Adipocyte (in vitro differentiated cells): ENCODE measurements at places on chromosomes 1 and 21.

DNA sequence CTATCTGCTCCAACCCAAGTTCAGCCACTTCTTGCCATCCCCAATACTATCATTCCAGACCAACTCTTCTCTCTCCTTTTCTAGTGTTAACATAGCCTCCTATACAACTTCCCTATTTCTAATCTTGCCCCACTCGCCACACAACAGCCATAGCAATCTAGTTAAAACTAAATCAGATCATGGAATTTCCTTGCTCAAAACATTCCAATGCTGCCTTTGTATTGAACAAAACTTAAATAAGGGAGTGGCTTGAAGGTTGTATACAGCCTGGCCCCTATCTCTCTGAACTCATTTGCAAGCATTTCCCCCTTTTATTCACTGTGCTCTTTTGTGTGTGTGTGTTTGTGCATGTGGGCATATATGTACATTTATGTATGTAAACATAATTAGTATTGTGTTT is 118.1 kb upstream of the SGIP1 start:
- DNase-seq: no peak

GRCh38 chr1:177080564-177080963 is 83.9 kb downstream of the ASTN1 start:
- DNase-seq: no peak

DNA sequence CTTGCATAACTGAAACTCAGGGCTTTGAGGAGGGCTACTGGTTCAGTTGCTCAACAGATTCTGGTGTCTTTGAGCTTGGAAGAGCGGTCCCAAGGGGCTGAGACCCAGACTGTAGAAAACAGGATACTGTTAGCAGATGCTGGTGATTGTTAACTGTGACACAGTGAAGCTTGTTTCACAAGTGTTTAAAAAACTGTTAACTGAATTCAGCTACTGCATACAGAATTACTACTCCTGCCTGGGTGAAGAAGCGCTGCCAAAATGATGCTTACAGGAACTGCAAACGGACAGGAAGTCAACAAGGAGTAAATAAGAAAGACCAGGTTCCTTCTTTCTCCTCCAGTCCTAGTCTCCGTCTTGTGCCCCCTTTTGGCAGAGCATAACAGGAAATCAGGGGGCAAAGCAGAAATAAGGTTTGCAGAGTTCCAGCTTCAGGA is 195.3 kb upstream of the USP25 start:
- DNase-seq: no peak

- DNase-seq: no peak
Observed at GRCh38 chr1:87512431-87512830, 183.8 kb downstream of the LMO4 start.

GRCh38 chr21:42093991-42094421 is 22.9 kb downstream of the UMODL1 start:
- peak; percentile 87 for DNase-seq

DNA sequence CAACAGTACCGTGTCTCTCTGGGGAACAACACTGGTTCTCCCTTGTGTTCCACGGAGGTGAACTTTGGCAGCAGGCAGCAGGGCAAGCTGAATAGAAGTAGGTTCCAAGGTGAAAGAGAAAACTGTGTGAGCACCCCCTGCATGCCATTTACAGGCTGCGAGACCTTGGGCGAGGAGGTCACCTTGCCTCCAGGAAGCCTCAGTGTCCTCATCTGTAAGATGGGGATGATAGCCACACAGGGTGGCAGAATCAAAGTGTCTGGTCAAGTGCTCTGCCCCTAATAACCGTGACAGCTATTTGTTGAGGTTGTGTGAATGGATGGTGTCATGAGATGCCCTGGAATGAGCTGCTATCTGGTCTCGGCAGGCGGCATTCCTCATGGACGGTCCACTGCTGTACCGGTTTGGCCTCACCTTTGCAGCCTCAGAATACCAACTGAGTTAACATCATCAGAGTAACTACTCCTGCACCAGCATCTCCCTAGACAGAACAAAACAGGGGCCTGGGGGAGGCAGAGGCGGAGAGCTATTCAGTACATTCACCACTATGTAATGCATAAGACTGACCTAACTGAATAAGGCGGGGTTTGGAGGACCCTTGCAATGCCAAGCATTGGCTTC is 7.4 kb upstream of the KLHDC7A start:
- no peak for DNase-seq

DNA sequence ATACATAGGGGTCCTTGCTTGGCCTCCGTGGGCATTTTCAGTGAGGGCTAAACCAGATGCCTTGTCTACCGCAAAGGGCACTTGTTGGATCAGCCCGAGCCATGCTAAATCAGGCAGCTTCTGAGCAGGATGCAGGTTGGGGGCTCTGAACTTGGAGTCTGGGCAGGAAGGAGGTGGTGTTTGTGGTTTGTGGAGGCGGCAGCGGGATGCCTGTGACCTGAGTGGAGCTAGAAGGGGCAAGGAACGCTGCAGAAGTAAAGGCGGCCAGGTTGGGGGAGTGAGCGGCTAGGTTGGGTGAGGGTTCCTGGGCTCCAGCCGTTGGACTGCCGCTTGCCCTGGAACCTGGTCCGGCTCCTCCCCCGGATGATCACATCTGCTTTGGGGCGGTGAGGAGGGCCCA is 183.9 kb downstream of the CAMTA1 start:
- peak; percentile 22 for DNase-seq

DNA sequence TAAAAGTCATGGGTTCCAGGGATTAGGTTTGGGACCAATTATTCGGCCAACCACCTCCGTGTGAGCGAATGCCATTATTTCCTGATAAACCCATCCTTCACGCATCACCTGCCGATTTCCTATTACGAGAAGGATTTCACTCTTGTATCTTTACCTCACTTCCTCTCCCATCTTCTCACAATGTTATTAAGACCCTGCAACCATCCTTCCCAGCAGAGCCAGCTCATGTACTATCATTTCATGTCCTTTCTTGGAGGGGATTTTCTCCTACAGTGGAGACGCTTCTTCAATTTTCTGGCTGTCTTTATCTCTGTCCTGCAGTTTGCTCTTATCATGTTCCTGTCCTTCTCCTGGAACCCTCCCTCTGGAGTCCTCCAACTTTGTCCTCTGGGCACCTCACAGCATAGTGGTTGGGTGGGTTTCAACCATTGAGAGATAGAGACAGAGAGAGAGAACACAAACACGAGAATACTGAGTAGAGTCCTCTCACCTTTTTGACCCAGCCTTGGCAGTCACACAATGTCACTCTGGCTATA is 192.2 kb downstream of the DYRK1A start:
- DNase-seq: no peak

- no peak for DNase-seq
Observed at GRCh38 chr1:245843101-245843500, 664.0 kb downstream of the SMYD3 start.

GRCh38 chr21:29168891-29169315 is 38.5 kb downstream of the MAP3K7CL start:
- DNase-seq: no peak

GRCh38 chr1:23787701-23788100 is 3.2 kb upstream of the LYPLA2 start:
- DNase-seq: no peak

DNA sequence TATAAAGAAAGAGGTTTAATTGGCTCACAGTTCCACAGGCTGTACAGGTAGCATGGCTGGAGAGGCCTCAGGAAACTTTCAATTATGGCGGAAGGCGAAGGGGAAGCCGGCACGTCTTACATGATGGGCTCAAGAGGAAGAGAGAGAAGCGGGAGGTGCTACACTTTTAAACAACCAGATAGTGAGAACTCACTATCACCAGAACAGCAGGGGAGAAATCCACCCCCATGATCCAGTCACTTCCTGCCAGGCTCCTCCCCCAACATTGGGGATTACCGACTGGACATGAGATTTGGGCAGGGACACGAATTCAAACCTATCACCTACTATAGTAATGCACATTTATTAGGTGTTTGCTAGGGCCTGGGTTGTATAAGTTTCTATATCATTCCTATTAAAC is 117.8 kb downstream of the ZMYM4 start:
- no peak for DNase-seq

GRCh38 chr1:159999204-159999603 is 32.6 kb downstream of the PIGM start:
- no peak for DNase-seq

GRCh38 chr1:109156916-109157385 is 43.0 kb downstream of the ELAPOR1 start:
- no peak for DNase-seq

- DNase-seq: no peak
Observed at GRCh38 chr21:25636727-25637126, 2.3 kb upstream of the JAM2 start.
